DMS 273 treated with DMSO at 0.1 percent for 48 hours (cell line): ENCODE measurements at places on chromosomes 16 and 17.

DNA sequence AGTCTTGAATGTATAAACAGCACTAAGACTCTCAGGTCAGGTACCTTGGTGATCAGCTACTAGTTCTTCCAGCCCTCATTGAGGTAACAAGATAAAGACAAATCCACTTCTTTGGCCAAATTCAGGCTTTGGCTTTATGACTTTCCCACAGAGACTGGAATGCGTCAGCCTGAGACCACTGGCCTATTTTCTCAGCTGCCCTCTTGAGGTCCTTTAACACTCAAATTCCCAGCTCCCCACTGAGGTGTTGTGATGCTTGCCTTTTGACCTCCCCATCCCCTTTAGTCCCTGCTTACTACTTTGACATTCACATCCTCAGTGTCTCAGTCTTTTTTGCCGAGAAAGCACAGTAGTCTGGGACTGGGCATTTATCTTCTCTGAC, 10.6 kb downstream of the TNFAIP1 start:
- DNase-seq: no peak

GRCh38 chr16:55386534-55387296, 62.7 kb downstream of the IRX6 start:
- DNase-seq: no peak

DNA sequence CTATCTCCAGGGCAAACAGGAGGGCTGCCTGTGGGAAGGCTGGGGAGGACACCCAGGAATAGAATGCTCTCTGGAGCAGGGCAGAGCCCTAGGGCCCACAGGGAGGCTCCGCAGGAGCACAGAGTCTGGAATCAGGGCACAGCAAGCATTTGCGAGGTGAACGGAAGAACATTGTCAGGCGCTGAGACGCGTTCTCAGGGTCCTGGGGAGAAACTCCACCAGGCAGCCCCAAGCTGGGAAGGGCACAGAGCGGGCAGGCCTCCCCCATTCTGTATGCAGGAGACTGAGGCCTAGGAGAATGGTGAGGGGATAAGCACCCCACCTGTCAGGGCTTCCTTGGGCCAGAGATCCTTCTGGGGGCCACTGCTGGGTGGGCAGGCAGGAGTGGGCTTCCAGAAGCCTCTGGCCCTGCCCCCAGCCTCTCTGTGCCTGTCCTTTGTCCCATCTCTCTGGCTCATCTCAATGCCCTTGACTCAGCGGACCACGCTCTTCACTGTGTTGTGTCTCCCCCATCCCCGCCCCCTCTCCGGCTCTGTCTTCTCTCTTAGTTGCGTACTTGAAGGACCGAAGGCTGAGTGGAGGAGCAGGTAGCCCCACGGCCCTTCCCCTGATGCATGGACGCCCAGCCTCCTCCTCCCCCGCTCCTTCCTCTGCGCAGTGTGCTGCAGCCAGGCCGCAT, 5.1 kb upstream of the SETD6 start:
- no peak for DNase-seq

- DNase-seq: peak; percentile 84
Measured at GRCh38 chr16:49498264-49498663, 124.7 kb downstream of the C16orf78 start.

DNA sequence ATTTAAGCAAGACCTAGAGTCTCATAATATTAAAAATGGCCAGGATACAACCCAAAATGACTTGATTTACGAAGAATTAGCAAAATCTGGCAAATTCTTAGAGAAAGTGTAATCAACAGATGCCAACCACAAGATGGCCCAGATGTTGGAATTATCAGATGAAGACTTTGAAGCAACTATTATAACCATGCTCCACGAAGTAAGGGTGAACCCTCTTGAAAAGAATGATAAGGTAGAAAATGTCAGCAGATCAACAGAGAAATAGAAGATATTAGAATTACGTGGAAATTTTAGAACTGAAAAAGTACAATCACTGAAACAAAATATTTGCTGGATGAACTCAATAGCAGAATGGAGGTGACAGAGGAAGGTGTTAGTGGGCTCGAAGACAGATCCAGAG, 50.1 kb upstream of the CLEC19A start:
- DNase-seq: no peak

DNA sequence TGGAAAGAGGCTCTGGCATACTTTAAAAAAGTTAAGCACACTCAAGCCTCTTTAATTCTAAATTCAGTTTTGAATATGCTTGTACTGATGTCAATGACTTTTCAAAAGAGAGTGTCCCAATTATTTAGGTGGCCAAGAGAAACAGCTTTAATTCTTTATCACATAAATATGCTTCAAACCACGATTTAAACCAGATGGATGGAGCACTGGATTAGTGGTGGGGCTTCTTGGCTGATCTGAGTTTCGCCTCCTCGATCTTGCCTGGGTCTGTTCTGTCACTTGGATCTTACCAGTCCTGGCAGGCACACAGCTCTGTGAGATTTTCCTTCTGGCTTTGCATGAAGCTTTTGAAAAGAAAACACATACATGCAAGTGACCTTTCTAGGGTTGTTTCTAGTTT, 467.8 kb downstream of the MAF start:
- DNase-seq: no peak

GRCh38 chr16:81891736-81892364, 112.8 kb downstream of the PLCG2 start:
- no peak for DNase-seq

DNA sequence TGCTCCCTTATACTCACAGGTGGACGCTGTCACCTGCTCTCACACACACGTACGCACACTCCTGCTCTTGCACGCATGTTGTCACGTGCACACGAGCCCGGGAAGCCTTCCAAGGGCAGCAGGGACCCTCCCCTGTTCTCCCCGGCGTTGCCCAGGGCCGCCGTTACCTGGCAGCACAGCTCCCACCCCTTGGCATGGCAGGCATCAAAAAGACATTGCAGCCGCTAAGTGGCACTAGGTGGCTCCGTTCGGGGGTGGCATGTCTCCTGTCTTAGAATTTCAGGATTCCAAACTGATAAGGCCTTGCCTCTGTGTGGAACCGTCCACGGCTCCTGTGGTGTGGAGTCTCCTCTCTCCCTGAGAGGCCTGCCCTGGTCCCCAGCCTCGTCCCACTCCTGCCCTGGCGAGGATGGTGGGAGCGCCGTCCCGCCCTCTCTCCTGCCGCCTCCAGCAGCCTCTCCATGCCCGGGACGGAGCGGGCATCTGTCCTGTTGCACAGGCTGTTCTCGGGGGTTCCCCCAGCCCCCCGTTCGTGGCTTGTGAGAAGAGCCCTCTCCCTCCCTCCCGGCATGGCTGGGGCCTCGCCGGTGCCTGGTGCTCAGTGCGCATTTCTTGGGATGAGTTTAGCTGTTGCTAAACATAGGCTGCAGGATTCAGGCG, 126.7 kb upstream of the GSE1 start:
- no peak for DNase-seq

- DNase-seq: no peak
Measured at GRCh38 chr17:72362376-72363088, 241.7 kb downstream of the SOX9 start.

DNA sequence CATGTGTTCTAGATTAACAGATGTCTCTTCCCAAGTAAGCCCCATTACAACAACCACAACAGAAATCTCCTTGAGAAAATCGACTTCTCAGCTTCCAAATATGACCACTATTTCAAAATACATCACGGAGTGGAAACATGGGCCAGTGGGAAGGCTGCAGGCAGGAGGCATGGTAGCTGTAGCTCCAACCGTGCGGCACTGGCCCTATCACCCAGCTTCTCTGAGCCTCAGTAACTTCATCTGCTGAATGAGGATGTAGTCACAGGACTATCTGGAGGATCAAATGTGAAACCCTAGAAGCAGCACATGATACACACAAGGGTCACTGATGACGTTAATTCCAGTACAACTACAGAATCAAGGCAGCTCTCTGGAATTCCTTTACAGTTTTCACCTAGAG, 112.2 kb downstream of the VPS53 start:
- peak; percentile 76 for DNase-seq

DNA sequence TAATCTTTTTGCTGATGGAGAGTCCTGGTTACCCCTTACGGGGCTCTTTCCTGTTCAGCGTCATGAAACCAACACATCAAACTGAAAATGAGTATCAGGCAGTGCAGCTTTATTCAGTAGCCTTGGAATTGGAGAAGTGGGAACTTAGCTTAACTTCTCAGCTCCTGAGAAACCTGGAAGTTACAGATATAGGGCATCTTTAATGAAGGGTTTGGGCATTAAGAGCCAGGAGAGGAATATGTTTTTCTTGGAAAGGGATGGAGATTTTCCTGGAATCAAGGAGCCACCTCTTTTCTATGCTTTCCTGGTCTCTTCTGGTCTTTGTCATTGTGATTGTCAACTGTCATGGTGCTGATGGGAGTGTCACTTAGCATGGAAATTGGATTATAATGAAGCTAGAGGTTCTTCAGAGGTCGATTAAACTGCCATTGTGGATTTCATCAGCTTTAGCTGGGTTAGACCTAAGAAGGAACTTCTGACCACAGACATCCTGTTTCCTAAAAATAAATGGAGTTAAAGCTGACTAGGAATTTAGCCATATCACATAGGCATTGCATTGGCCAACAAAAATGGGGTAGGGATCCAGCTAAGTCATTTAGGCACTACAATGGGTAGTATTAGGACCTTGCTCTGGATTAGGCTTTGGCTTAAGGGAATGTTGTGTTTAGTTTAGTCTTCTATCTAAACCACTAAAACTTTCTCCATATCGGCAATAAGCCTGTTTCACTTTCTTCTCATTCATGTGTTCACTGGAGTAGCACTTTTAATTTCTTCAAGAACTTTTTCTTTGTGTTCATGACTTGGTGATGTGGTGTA, 186.4 kb downstream of the BCAS3 start:
- DNase-seq: no peak

DNA sequence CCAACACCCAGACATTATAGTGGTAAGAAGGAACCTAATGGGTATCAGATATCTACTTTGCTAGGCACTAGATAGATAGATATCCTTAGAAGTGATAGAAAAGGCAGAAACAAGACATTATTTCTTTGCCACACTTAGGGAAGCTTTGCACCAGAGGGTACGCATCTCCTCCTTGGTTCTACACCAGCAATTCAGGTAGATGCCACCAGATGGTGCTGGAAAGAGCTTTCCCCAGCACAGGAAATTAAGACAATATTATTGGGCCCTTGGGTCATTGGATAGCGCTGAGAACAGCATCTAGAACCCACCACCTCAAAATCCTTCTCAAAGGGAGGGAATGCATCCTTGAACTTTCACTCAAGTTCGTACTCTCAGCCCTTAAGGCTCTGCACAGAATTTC, 173.8 kb upstream of the CCL2 start:
- no peak for DNase-seq

GRCh38 chr16:61998460-61998859, 37.8 kb downstream of the CDH8 start:
- no peak for DNase-seq

DNA sequence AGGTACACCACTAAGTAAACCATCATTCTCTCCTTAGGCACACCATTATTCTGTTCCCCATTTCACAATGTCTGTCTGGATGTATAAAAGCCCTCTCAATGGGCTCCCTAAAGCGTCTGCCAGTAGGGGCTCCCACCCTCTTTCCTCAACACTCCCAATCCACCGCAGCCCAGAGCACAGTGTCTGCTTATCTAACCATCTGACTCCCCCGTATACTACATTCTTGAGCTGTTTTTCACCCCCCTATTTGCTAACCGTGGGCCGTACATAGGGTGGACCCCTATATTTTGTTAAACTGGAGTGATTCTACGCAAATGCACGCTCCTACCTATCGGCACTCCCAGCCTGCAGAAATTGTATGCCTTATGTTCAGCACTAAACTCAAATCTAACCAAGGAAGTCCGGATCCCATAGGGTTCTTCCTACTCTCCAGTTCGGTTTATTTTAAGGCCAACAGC, 685 bp upstream of the PSMD3 start:
- peak; percentile 31 for DNase-seq

GRCh38 chr17:16313139-16314090, 39.9 kb downstream of the CENPV start:
- DNase-seq: no peak

- DNase-seq: no peak
Measured at GRCh38 chr16:88264641-88265285, 118.0 kb upstream of the ZNF469 start.
